ENCODE measurements at places on chromosomes 4 and X.

DNA sequence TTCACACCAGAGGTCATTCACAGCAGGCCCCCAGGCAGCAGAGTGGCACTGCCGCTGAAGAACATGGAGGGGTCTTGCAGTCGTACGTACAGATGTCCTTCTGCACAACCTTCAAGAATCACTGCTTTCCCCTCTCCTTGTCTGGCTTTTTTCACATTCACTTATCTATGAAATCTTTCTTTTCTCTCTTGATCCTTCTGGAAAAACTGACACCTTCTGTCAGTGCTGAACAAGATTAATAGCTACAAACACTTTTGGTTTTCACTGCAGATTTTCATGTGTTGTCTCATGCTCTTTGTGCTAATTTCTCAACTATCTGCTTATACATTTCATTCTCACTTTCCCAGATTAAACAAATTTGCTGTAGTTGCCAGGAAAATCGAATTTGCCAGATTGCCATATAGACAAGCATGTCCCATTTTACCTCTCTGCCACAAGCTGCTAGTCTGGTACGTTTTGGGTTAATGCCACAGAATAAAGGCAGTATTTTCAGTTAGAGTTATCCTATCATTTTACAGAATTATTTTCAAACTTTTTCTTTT lies 83.1 kb downstream of the RPS3A start:
- DNase-seq, result no peak

DNA sequence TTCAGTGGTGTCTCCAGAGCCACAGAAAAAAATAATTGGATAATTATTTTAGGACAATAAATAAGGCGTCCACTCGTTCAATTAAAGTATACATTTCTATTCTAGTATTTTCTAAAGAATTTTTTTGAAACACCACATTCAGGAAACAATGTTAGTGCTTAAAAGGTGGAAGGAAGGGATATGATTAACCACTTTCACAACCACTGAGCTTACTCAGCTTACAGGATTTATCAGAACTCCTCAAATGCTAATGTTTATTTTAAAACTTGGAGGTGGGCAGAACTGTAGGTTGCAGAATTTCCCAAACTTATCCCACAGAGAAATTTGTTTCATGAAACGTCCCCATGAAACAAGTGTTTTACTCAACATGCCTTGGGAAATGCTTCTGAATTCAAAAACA lies 54.3 kb upstream of the MAGEB2 start:
- DNase-seq, result no peak

DNA sequence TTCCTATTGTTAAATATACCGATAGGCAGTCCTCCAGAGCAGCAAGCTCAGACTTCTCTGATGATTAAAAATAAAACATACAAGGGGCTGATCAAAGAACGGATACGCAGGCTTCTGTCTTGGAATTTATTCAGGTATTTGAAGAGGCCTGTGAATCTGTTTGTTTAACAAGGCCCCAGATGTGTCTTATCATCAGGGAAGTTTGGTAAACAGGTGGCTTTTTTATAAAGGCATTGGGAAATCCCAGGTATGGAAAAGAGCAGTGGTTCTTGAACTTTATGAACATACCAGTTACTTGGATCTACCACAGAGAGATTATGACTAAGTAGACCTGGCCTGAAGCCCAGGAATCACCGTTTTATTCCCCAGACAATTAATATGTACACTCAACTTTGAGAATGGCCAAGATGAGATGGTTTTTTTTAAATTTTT lies 47.9 kb downstream of the SOWAHB start:
- peak; percentile 76 for DNase-seq

GRCh38 chr4:169106696-169107229 lies 96.7 kb upstream of the CBR4 start:
- DNase-seq, result no peak

DNA sequence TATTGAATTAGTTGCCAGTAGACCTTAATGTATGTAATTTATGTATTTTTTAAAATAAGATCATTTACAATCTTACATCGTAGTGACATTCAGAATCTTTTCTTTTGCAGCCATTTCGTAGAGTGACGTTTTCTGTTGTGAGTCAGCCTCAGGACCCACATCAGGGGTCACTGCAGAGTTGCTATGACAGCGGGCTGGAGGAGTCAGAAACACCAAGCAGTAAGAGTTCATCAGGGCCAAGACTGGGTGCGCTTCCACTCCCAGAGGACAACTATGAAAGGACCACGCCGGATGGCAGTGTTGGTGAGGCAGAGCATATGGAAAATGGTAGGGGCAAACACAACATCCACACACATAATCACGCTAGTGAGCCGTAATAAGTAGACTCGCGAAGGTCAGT lies 199.9 kb downstream of the PCDH7 start:
- DNase-seq, result no peak

- DNase-seq, result no peak
These were observed 222.7 kb downstream of the DACH2 start for GRCh38 chrX:86370927-86371326.

DNA sequence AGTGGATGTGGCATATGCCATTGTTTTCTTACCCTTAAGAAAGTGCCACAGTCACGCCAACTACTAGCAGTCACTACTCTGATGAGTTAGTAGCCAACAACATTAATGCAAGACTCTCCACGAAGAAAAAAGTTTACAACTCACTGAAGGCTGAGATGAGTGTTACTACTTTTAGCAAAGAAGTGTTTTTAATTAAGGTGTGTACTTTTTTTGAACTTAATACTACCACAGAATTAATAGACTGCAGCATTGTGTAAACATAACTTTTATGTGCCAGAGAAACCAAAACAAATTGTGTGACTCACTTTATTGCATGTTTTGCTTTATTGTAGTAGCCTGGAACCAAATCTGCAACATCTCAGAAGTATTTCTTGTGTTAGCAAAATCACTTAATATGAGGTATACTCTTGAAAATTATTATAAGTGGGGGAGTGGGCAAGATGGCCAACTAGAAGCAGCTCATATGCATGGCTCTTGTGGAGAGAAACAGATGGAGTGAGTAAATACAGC lies 2.2 kb upstream of the UGT2B4 start:
- no peak for DNase-seq

GRCh38 chrX:155216940-155217440 lies 730 bp downstream of the VBP1 start:
- peak; percentile 66 for DNase-seq

DNA sequence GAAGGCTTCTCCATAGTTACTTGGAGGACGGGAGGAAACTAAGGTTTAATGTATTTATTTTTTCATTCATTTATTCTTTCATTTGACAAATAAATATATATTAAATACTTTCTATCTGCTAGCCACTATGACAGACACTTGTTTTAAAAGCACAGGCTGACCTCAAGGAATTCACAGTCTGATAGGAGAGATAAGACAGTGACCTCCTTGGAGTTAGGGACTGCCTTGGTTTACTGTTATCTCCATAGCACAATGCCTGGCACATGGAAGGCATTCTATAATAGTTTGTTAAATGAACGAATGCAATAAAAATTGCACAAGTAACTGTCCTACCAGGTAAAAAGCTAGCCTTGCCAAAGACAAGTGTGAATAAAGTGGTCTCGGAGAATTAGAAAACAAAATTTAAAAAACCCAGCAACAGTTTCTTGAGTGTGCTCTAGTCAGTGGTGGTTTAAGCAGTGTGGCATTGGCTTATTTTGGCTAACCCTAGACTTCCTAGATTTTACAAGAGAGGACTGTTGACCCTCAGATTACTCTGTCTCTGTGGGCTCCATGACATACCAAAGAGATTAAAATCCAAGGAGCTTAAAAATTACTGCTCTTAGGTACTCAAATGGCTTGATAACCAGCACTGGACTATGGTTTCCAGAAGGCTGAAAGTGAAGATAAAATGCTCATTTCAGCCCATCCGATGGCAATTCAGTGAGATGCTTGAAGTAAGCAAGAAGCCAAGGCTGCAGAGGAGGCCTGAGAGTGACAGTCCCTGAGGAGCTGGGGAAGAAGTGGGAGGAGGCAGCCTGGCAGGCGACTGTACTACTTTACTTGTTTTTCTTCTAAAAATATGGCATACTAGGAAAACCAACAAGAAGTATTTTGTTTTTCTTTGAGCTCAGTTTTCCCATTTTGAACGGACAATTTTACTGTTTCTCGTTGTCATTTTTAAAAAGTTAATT lies 9.6 kb downstream of the AFP start:
- DNase-seq, result no peak

DNA sequence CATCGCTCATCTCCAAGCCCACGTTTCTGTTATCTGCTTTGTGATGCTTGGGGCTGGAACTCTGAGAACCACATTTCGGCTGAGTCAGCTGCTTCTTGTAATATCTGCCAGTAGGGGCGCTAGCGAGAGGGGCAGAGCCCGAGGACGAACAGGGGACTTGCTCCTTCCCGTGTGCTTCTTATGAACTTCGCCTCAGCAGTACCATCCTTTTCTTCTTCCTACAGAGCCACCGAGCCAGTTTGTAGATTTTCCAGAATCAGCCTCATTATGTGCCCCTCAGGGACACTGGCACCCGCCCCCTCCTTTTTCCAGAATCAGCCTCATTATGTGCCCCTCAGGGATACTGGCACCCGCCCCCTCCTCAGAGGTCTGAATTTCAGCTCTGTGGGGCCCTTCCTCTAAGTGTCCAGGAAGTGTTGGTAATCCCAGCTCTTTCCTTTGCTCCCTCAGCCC lies 441.7 kb upstream of the RASGEF1B start:
- peak; percentile 34 for DNase-seq

- DNase-seq, result no peak
These were observed 2751.1 kb downstream of the ARAP2 start for GRCh38 chr4:33493231-33493630.

DNA sequence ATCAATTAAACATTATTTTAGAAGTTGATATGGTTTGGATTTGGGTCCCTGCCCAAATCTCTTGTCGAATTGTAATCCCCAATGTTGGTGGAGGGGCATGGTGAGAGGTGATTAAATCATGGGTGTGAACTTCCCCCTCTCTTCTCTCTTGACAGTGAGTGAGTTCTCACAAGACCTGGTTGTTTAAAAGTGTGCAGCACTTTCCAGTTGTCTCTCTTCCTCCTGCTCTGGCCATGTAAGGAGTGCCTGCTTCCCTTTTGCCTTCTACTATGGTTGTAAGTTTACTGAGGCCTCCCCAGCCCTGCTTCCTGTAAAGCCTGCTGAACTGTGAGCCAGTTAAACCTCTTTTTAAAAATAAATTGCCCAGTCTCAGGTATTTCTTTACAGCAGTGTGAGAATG lies 141.4 kb downstream of the GALNTL6 start:
- DNase-seq, result no peak
